GM23248 (cell line): ENCODE measurements at places on chromosomes 13 and 19. TPM values are rescaled to one million over a fixed set of nuclear protein-coding genes. Genes with fewer than 3 reads are reported as not detected.
A peak's percentile ranks its signal among the peaks of the same experiment; 100 is the strongest.

Gene DCLK1
- polyA plus RNA-seq, result 0.34 and 0.48 TPM in 2 replicates

GRCh38 chr13:81929988-81930387, 1589.1 kb upstream of the SPRY2 start:
- peak; percentile 14 for DNase-seq

GRCh38 chr19:10111405-10111811, at the start of gene P2RY11:
Gene P2RY11 (plus strand): TSS chr19:10111693. CDS start chr19:10111722, 29 bp downstream.
- DNase-seq, result no peak

DNA sequence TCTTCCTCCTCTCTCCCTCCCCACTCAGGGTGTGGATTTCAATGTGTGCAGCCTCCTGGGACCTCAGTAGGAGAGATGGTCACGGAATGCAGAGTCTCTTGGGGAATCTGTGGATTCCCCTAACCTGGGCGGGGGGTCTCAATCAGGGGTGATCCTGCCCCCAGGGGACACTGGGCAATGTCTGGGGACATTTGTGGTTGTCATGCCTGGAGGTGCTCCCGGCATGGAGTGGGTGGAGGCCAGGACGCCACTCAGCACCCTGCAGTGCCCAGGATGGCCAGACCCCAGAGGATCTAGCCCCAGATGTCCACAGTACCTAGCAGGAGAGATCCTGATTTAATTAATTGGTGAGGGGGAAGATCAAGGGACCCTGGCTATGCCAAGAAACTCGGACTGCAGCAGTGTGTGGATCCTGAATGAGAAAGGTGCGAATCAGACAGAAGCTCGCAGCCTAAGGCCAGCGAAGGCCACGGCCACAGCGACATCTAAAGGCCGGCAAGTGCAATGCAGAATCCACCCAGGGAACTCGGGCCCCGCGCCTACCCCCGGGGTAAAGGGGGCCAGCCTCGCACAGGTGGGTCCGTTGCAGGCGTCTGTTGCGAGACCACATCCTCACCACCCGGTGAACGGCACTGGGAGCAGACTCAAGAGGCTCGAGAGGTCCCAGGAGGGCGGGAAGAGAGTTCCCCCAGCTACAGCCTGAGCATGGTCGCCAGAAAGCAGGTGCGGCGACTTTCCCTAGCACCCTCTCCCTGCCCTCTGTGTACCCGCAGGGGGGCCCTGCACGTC, 88.8 kb downstream of the GNG7 start:
- peak; percentile 71 for DNase-seq

GRCh38 chr19:17170538-17171297, 44.4 kb upstream of the USE1 start:
- peak; percentile 37 for DNase-seq

DNA sequence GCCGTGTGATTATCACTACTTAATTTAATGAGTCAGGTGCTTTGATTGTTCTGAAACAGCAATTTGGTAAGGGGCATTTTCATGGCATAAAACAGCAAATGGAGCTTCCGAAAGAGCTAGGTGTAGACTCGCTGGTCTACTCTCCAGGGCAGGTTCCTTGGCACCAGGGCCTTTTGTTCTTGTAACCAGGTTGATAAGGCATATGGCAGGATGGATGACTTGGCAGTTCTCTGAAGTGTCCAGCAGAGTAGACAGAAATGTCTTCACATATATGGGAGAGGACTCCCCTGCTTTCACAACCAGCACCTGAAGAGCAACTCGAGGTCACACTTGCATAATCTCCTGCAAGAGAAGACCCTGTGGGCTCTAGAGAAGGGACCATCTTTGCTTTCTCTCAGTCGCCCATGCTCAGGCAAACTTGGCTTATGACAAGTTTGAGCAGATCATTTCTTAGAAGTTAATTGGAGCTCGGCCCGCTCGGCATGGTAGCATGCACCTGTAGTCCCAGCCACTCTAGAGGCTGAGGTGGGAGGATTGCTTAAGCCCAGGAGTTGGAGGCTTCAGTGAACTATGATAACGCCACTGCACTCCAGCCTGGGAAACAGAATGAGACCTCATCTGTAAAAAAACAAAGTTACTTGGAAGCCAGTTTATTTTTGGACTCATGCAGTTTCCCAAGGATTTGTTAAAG, 23.3 kb upstream of the WASF3 start:
- DNase-seq, result no peak
